Non-pigmented ciliary epithelial cell (primary cell): ENCODE measurements at places on chromosomes 13 and 19.

DNA sequence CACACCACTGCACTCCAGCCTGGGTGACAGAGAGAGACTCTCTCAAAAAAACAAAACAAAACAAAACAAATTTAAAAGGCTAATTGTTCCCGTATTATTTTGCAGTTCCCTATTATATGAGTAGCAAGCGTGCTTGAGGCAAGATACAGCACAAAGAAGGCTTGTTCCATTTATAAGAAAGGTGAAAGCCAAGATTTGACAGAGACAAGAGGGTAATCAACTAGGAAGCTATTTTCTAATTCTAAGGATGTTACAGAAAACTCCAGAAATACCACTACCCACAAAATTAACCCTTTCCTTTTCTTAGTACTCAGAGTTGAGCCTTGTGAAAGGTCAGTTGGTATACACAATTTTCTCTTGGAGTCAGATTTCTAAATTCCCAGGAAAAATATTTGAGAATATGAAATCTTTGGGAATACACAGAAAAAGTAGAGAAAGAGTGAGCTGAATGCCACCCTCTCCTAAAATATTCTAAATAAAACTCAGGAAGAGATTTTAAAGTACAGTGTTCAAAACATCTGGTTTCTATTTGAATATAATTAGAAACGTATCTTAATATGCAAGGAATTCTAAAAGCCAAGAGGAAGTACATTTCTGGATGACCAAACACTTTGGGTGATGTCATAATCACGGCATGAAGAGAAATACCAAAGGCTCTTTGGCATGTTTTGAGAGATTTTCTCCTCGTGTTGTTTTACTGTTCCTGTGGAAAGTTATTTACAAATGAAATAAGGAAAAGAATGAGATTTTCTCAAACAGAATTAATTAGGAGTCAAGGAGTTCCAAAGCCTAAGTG, 63.0 kb upstream of the FLT1 start:
- DNase-seq: peak; percentile 78

- no peak for DNase-seq
Measured at GRCh38 chr19:33503030-33503429, 18.6 kb downstream of the PEPD start.

DNA sequence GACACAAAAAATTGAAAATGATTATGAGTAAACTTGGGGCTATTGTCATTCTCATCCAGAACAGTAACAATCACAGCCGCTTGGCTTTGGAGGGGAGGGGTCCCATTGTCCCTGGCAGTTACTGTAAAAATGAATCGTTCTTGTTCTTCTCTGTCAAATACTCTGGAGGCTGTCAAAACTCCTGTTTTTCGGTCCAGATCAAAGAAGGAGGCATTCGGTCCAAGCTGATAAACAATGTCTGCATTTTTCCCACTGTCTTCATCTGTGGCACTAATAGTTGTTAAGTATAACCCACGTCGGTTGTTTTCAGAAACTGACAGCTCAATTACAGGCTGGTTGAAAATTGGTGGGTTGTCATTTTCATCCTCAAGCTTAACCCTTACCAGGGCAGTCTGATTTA, 3.4 kb downstream of the PCDH9 start:
- no peak for DNase-seq

GRCh38 chr19:3474614-3475013, 5.7 kb downstream of the SMIM24 start:
- no peak for DNase-seq

- peak; percentile 67 for DNase-seq
Measured at GRCh38 chr13:46633416-46633815, 80.4 kb downstream of the LRCH1 start.
